ENCODE measurements at places on chromosomes 6 and 20.

GRCh38 chr6:5045416-5045815 is 39.7 kb upstream of the PPP1R3G start:
- DNase-seq = no peak

GRCh38 chr6:71405416-71405815 is 116.8 kb downstream of the OGFRL1 start:
- DNase-seq = no peak

GRCh38 chr6:1039746-1040145 is 272.2 kb upstream of the FOXQ1 start:
- no peak for DNase-seq

DNA sequence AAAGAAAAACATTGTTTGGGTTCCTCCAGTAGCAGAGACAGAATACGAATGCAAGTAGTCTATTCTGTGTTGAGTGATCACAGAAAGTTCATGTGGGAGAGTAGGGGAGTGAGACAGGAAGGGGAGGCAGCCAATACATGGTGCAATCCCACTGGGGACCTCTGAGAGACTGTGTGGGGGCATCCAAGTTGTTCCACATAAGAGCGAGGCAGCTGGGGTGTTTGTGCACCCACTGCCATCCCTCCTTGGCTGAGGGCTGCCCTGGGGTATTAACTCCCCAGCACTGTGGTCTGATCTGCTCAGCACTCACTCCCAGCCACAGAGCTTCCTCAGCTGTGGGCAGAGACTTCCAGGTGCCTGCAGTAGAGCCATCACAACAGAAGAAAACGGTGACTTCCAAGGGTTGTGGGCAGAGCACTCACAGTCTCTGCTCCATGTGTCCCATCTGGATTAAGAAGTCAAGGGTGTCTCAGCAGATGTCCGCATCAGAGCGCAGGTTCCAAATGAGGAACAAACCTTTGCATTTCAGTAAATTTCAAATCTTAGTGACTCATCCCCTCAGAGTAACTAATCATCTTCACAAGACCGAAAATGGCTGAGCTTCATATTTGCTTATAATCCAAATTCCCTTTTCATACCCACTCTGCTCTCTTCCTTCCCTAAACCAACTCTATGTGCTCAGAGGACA is 101.9 kb upstream of the NAA20 start:
- DNase-seq = no peak

GRCh38 chr6:95175927-95176675 is 401.2 kb upstream of the MANEA start:
- DNase-seq = no peak

Measured in activated CD4-positive, alpha-beta T cell treated with anti-CD3 and anti-CD28 coated beads for 4 hours (primary cell).